ENCODE measurements at places on chromosomes 2 and 18.

- no peak for DNase-seq
Observed at GRCh38 chr18:22681908-22682307, 251.2 kb upstream of the RBBP8 start.

DNA sequence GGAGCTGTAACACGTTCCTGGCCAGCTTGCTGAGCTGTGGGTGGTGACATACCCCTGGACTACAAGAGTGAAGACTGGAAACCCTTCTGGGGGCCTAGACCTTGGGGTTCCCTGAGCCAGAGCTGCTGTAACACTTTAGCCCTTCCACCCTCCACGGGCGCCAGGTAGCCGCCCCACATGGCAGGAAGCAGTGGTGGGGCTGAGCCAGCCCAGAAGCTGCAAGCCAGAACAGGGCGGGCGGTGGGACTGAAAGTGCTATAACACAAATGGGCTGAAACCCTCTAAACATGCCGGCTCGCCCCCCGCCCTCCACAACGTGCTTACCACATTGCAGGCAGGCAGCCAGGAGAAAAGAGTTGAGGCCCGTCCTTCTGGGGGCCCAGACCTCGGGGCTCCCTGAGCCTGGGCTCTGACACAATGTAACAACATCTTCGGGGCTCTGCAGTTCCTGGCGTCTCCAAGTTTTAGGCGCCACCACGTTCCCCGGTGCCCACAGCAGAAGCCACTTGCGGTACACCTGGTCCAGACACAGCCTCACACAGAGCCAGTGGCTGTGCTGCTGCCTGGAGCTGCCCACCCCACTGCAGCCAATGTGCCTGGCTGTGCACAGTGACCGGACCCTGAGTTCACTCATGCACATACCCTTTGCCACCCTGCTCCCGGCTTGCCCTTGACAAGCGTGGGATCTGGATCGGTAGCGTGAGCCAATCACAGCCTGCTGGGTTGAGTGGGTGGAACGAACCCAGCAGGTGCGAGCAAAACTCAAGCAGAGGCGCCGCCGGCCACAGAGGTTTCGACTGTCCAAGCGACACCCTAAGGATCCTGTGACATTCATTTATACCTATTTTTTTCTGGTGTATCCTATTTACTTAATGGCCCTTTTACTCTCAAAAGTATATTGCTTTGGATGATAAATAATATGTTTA, 127.4 kb upstream of the FHL2 start:
- DNase-seq = no peak

GRCh38 chr18:78247615-78248289, 731.9 kb upstream of the SALL3 start:
- no peak for DNase-seq

- DNase-seq = no peak
Observed at GRCh38 chr2:65846989-65847678, 414.7 kb upstream of the SPRED2 start.

GRCh38 chr2:198293281-198293680, 488.9 kb downstream of the PLCL1 start:
- no peak for DNase-seq

DNA sequence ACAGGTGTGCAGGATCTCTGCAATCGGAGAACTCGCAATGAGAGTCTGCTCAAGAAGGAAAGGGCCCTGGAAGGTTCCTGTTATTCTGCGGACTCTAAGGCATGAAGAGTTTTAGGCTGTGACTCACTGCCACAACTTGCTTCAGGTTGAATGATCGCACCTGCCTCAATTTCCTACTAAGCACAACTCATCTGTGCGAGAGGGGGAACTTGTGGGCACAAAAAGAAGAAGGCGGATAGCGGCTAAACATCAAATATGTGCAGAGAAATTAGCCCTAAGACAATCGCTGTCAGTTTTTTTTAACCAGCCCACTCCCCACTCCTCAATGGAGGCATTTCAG, 14.0 kb upstream of the CREG2 start:
- DNase-seq = no peak

- no peak for DNase-seq
Observed at GRCh38 chr2:3603536-3604206, 8.8 kb downstream of the COLEC11 start.

GRCh38 chr2:152525277-152525838, 190.4 kb downstream of the FMNL2 start:
- no peak for DNase-seq

DNA sequence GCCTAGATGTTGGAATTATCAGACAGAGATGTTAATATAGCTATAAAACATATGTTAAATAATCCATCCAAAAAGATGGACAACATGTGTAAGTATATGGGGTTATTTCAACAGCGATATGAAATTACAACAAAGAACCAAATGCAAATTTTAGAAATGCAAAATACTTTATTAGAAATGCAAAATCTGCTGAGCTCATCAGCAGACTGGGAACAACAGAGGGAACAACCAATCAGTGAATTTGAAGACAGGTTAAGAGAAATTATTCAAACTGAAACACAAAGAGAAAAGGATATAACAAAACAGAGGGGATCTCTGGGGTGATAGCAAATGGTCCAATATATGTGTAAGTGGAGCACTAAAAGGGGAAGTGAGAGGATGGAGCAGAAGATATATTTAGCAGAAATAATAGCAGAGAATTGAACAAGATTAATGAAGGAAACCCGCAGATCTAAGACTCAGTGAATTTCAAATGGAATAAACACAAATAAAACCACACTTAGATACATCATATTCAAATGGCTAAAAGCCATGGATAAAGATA, 13.5 kb upstream of the HS6ST1 start:
- DNase-seq = no peak

DNA sequence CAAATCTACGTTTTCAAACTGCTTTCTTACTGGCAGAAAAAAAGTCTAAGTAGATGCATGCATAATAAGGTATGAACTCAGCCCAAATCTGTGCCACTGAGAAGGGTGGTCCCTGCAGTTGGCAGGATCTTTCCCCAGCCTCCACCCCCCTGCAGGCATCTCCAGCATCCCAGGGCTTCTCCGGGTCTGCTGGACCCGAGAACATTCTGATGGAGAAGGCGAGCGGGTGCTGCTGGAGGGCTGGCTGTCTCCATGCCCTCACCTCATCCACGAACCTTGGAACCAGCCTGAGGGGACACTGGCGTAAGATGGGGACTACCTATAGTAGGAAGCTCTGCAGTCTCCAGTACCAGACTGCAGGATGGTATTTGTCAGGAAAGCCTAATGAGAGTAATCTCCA, 198.9 kb downstream of the HDAC4 start:
- no peak for DNase-seq

GRCh38 chr2:150007815-150008430, 420.3 kb upstream of the MMADHC start:
- DNase-seq = no peak

DNA sequence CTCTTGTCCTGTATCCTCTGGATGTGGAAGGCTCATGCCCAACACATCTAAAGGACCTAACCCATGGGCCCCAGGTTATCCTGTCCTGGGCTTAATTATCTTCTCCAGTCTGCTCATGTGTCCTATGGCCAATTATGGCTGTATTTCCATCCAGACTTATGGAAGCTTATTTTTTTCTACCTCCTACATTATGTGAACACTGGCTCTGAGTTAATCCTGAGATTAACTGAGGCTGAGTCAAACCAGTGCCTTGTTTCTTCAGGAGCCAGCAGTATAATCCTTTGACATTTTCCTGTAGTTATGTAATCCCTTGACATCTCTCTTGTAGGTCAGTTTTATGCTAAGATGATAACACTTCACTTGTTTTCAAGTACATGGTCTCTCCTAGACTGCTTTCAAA, 213.6 kb downstream of the PMAIP1 start:
- no peak for DNase-seq

GRCh38 chr2:40797120-40797519, 345.2 kb upstream of the SLC8A1 start:
- DNase-seq = no peak

- DNase-seq = no peak
Observed at GRCh38 chr2:158837645-158838044, 42.5 kb downstream of the DAPL1 start.

DNA sequence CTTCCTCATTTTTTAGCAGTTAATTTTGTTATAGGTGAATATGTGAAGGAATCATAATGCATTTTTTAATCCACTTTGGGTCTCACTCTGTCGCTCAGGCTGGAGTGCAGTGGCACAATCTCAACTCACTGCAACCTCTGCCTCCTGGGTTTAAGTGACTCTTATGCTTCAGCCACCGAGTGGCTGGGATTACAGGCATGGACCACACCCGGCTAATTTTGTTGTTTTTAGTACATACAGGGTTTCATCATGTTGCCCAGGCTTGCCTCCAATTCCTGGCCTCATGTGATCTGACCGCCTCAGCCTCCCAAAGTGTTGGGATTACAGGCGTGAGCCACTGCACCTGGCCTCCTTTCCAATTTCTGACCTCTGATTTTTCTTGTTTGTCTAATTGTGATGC, 17.7 kb downstream of the SCYGR5 start:
- no peak for DNase-seq

GRCh38 chr2:42804891-42805290, 12.5 kb upstream of the HAAO start:
- no peak for DNase-seq

DNA sequence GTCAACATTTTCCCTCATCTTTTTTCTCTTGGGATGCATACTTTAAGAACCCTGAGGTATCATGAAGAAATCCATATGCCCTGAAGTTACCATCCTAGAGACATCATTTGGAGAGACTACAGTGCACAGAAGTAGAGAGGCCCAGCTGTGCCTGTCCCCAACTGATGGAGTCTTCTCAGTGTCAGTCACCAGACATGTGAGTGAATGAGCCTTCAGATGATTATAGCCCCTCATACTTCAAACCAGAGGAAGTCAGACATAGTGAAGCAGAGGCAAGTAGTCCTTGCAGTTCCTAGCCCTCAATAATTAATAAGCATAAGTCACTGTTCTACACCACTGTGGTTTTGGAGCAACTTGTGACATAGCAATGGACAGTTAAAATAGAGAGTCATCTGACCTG, 194.4 kb upstream of the ITGA4 start:
- DNase-seq = no peak

DNA sequence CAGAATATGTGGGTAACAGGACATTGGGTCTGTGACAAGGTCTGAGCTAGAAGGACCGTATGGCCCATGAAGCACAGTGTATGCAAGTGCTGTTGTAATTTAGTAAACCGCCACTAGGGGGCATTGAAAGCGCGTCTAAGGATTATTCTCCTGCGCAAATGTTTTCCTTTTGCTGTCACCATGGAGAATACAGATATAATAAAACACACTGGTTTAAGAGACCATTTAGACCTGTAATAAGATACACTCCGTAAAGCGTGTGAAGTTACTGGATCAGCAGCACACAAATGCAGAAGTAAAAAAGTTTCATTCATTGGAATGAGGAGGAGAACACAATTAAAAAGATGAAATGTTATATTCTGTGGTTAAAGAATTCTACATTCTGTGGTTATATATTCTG, 272.4 kb downstream of the AGAP1 start:
- DNase-seq = peak; percentile 79

DNA sequence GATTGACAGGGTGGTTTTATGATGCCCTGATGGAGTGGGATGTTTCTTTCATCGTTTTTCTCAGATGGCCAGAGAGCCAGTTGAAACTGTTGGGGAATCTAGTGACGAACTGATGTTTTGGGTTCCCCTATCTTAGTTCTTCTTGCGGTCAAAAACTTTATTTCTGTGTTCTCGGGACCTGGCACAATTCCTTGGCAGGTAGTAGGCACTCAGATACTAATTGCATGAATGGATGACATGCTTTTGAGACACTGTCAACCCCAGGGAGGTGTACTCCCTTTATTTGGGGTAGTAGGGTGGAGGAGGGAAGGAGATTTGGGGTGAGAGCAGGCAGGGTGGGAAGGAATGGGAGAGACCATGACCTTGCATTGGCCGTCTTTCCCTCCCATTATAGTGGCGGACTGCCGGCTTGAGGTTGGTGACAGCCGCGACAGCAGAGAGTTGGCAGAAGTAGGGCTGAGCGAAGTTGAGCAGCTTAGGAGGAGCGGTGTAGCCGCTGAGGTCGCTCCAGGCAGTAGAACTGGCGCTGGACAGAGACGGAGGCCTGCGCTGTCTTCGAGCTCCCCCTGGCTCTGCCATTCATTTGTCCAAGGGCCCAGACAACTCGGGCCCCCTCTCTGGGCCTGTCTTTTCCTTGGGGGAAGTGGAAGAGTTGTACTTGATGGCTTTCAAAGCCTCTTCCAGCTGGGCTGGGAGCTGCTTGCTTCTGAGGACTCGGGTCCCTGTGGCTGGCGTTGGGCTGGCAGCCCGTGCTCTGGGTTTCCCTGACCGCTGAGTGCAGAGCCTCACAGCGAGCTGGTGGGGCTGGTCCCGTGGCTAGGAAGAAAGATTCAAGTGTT, 2.6 kb downstream of the TET3 start:
- no peak for DNase-seq

DNA sequence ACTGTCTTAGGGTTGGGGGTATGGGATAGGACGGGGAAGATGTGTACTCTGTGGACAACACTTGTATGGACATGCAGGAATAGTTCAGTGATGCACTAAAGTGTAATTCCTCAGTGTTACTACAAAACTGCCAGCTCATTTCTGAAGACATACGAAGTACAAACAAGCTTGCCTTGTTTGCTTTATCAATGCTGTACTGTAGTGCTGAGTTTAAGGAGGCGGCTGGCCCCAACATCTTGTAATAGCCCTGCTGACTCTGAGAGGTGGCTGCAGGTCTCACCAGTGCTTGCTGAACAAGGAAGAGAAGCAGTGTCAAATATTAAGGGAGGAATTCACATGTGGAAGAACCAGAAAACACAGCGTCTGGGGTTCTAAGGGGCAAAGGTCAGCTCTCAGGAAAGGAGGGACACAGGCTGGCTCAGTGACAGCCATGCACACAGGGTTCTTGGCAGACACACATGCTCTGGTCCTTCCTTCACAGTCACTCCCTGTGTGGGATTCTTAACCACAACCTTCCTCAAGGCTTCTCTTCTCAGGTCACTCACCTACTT, 39.8 kb upstream of the EVA1A start:
- DNase-seq = no peak

DNA sequence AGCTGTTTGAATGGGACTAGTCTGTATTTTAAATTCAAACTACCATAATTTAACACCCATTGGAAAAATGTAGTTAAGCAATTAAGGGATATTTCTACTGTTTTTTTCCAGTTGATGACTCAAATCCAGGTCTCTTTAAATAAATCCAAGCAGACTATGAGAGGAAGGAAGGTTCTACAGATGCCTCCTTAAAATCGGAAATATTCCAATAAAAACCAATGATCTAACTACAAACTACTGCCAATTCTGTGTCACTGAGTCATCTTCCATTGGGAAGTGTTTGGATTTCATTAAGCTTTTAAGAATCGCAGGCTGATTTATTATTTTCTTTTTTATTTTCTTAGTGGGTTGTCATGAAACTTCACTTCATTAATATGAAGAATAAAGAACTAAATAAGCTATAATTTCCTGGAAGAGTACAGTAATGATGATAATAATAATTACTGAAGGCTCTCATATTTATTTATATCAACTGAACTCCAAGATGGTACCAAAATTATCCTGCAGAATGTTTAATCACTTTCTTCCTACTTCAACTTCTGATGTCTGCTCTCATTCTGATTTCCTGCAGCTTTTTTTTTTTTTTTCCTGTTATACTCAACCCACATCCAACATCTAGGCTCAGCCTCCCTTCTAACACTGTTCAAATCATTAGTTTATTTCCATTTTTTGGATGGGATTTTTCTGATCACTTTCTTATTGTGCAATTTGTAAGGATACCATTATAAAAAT, 166.3 kb upstream of the FN1 start:
- no peak for DNase-seq
